ENCODE measurements at places on chromosomes 4 and X.

GRCh38 chrX:29478336-29479069 lies 736.9 kb upstream of the MAGEB2 start:
- peak; percentile 74 for DNase-seq

DNA sequence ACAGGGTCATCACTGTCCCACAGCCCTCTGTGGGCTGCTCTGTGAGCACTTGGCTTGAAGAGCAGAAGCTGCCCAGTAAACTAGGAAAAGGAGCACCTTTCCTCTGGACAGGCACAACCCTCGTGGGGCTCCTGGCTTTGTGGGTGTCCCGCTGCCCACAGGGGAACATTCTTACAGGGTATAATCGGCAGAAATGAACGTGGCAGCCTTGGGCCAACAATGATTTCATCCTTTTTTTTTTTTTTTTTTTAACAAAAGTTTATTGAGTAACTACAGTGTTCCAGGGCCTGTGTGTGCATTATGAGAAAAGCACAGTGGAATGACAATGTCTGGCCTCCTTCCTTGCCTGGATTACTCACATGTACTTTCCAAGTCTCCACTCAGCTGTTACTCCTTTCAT lies 197.2 kb downstream of the PDGFC start:
- no peak for DNase-seq

GRCh38 chrX:3526071-3526470 lies 179.6 kb upstream of the MXRA5 start:
- no peak for DNase-seq

DNA sequence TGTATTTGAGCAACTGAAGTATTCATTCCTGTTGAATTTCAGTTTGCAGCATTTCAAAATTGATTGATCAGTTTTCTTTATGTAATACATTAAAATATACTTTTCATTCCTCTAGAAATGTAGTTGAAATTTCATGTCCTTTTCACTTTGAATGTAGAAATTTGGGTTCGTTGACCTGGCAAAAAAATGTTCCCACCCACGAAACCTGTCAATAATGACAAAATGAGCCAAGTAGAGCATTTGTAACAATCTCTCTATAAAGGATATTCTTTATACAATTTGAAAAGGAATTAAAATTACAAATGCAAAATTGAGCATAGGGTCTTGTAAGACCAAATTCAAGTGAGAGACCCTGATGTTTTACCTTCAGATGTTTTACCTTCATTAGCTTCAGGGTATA lies 283.9 kb downstream of the ANKRD50 start:
- no peak for DNase-seq

DNA sequence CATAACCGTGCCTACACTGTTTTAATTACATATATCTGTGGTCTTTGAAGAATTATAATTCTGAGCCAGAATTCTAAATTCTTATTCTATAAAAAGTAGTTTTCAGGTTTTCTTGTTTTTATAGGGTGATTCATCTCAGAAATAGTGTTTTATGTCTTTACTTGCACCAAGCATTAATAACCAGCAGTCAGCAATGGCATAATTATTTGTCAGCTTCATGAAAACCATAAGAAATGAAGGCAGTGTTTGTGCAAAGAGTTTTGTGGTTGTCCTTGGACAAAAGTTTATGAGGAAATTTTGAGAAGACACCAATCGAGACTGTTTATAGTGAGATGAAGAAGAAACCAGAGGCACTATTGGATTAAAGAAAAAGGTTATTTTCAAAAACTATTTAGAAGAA lies 37.2 kb downstream of the EDNRA start:
- no peak for DNase-seq

GRCh38 chrX:22025751-22026150 lies 6.4 kb upstream of the PHEX start:
- no peak for DNase-seq

GRCh38 chr4:2301225-2301642 lies 39.3 kb upstream of the MXD4 start:
- no peak for DNase-seq

DNA sequence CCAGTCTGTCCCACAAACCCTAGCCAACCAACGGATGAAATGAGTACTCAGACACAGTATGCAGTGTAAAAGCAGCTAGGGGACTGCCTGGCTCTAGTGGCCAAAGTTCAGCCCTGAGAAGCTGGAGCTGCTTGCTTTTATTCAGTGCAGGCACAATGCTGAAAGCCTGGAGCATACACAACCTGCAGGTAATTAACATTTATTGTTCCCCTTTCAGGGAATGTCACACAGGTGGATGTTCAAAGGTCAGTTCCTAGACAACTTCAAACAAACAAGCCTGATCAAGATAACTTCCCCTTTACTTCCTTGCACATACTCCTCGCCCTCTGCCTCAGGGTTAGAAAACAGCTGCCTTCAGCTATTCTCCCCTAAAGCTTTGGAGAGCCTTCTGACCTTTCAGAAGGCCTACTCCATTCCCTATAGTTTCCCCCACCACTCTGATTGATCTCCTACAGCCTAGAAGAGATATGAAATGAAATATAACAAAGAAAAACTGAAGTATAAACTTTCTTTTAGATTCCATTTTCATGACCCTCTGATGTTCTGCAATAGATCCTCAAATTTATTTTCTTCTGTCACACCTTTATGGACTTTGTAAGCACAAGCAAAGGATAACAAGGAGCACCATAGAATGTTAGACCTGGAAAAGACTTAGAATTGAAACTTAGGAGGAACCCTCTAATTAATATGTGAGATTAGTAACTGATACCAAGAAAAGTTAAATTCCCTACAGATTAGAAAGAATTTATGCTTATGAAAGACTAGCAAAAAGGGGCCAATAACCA lies 6.8 kb upstream of the DCAF8L1 start:
- no peak for DNase-seq

DNA sequence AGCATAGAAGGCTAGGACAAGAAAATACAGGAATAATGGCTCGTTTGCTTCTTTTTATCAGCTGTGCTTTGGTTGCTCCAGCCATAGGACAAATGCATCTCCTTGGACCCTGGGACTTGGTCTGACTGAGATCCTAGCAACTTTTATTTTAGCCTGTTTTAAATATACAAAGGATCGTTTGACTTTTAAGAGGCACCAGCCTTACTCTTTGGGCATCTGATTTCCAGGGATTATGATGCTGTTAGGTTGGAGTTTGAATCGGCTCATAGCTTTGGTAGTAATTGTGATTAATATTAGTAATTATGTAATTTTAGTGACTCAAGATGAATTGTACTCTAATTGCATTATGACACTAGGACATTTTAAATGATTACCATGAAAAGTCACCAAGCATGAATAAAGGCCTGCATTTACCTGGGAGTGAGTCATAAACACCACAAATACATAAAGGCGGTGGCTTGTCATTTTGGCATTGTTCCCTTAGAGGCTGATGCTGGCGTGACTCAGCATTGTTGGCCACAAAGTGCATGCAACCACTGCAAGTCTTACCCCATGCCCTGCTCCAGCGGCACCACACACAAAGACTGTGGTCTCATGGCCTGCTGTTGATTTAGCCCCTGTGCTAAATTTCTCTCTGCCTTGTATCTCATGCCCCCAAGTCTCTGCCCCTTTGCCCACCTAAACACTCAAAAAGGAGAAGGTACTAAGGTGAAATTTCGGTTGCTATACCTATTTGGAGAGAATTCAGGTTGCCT lies 12.4 kb downstream of the GPAT3 start:
- peak; percentile 92 for DNase-seq

DNA sequence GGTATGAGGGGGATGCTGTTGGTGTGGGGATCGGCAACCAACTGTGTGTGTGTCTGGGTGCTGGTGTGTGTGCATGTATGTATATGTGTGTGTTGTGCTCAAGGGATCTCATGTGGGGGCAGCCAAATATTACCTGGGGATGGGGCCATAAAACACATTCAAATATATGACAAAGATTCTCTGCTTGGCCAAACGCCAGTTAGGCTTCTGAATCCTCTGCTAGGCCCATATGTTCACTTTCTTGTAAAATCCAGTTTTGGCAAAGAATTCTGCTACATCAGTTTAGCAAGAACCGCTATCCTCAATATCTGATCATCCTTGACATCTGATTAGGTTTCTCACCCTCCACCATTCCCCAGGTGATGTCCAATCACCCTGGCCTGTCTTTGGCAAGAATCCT lies 106.6 kb downstream of the RASL11B start:
- no peak for DNase-seq

- no peak for DNase-seq
These were observed 234.1 kb downstream of the STIM2 start for GRCh38 chr4:27094783-27095182.

GRCh38 chr4:14025891-14026290 lies 398.4 kb upstream of the BOD1L1 start:
- DNase-seq, result no peak

DNA sequence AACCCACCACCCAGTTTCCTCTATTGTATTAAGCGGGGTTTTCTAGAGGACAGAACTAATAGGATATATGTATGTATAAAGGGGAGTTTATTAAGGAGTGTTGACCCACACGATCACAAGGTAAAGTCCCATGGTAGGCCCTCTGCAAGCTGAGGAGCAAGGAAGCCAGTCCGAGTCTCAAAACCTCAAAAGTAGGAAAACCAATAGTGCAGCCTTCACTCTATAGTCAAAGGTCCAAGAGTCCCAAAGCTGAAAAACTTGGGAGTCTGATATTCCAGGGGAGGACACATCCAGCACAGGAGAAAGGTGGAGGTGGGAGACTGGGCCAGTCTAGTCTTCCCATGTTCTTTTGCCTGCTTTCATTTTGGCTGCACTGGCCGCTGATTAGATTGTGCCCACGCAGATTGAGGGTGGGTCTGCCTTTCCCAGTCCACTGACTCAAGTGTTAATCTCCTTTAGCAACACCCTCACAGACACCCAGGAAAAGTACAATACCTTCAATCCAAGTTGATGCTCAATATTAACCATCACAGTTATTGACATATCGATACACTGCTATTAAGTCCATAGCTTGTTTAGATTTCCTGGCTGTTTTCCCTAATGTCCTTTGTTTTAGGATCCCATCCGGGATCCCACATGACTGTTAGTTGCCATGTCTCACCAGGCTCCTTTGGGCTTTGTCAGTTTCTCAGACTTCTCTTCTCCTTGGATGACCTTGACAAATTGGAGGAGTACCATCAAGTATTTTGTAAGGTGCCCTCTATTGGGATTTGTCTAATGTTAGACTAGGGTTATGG lies 12.2 kb downstream of the UCHL1 start:
- no peak for DNase-seq

DNA sequence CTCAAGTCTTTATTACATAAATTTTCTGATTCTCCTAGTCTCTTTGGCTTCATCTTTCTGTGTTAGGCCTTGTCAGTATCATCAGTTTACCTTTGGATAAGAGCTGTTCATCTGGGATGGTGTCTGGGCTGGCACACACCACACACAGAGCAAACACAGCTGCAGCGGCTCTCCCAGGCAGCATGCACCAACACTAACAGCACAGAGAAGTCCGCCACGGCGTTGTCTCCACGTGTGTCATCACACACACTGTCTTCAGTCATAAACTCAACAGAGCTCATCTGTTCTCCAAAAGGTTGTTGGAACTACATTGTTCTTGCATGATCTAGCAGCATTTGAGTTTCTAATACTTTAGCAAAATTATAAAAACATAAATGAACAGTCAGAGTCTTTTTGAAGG lies 851.9 kb upstream of the FRG1 start:
- DNase-seq, result no peak

GRCh38 chrX:54359408-54359807 lies 1.6 kb upstream of the WNK3 start:
- no peak for DNase-seq

DNA sequence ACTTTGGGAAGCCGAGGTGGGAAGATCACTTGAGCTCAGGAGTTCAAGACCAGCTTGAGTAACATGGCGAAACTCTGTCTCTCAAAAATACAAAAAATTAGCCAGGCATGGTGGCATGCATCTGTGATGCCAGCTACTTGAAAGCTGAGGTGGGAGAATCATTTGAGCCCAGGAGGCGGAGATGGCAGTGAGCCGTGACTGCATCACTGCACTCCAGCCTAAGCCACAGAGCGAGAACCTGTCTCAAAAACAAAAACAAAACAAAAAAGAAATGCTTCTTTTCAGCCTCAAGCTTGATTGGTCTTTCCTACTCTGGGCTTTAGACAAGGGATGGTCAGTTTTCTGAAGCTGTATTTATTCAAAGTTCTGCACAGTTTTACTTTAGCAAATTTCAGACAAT lies 15.8 kb upstream of the DHRSX start:
- DNase-seq, result no peak

DNA sequence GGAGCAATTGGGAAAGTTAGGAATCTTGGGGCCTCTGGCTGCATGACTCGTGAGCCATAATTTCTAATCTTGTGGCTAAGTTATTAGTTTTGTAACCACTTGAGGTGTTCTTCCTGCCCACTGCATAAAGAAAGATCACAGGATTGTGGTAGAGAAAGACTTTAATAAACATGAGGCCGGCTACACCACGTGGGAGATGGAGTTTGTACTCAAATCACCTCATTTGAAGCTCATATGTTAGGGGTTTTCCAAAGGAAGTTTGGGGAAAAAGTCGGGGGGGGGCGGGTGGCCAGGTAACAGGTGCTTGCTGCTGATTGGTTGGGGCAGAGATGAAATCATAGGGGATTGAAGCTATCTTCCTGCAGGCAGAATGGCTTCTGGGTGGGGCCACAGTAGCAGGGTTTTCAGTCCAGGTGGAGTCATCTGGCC lies 287.8 kb downstream of the ZNF674 start:
- no peak for DNase-seq

GRCh38 chrX:127726227-127726626 lies 326.0 kb downstream of the ACTRT1 start:
- peak; percentile 45 for DNase-seq

GRCh38 chrX:4528247-4528646 lies 814.8 kb upstream of the PRKX start:
- DNase-seq, result no peak

DNA sequence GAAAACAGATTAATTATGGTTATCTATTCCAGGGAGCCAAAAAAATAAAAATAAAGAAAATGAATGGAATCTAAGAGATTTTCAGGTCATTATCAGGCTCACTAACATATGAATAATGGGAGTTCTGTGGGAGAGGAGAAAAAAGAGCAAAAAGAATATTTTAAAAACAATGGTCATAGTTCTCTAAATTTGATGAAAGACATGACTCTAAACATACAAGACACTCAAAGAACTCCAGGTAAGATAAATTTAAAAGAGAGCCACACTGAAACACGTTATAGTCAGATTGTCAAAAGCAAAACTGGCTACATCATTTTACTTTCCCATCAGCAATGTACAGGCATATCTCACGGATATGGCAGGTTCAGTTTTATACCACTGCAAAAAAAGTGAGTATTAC lies 520.0 kb downstream of the ANKRD50 start:
- no peak for DNase-seq

DNA sequence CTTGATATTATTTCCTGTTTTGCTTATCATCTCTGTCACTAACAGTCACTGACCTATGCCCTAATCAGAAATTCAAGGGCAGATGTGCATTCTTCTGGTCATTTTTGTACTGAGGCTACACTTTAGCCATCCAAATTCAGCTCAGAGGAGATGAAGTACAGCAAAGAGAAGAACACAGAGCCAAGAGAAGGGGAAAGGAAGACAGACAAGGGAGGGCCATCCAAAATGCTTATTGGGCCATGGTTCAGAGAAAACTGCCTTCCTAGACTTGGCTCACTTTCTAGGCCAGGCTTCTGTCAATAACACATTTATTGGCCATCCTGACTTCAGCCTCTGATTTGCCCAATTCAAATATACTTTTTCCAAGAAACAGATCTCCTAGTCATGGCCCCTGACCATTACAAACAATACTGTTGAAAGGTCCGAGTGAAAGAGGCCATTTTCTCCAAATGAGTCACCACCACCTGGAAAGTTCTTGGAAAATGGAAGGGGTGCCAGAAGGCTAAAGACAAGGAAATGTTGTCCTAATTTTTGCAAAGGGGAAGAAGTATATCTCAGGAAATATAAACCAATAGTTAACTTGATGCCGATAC lies 56.4 kb downstream of the DCX start:
- no peak for DNase-seq
